ENCODE measurements at places on chromosomes 11 and 22. TPM values are rescaled to one million over a fixed set of nuclear protein-coding genes. Genes with fewer than 3 reads are reported as not detected.

GRCh38 chr22:39567135-39567946 lies 3.2 kb upstream of the CACNA1I start:
- DNase-seq = no peak

DNA sequence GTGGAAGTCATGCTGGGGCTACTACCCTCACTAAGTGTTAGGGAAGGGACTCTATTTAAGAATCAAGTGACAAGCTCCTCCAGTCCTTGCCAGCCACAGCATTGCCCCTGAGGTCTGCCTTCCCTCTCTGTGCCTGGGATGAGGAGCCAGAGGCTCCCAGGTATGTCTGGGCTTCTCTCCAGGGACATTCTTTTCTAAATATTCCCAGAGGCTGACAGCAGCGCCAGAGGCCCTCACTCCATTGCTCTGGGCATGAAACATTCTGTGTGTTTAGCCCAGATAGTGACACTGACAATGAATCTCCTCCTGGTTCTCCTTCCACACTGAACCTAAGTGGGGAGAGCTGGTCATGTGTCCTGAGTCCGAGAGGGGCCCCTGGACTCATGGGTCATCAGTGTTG lies 2.2 kb downstream of the OR51E1 start:
- no peak for DNase-seq

ADAMTS15 gene
- polyA plus RNA-seq = 3.4 TPM

KCNC1 gene
- 0.60 TPM for polyA plus RNA-seq

SCUBE2 gene
- polyA plus RNA-seq = 3.8 TPM

TREH gene
- polyA plus RNA-seq = 3.0 TPM

Data from adrenal gland (tissue), 19 donors.